ENCODE measurements at places on chromosomes 2 and 18.

GRCh38 chr18:51399491-51400122 lies 202.1 kb upstream of the MEX3C start:
- DNase-seq: no peak

DNA sequence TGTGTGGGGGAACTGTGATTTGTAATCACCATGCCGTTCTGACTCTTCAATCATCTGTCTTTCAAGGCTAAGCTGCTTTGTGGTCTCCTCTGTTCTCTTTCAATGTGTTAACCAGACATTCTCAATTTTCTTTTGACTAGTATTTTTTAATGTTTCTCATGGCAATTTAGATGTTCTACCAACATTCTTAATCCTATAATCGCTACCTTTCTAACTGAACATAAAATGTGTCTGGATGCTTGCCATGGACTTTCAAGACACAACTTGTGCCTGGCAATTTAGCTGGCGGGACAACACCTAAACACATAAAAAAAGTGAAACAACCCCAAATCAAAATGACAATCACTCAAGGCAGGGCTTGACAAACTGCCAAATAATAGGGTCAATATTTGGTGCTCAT lies 135.0 kb upstream of the ACKR3 start:
- DNase-seq: no peak

GRCh38 chr2:230690439-230690838 lies 22.2 kb upstream of the CAB39 start:
- DNase-seq: no peak

DNA sequence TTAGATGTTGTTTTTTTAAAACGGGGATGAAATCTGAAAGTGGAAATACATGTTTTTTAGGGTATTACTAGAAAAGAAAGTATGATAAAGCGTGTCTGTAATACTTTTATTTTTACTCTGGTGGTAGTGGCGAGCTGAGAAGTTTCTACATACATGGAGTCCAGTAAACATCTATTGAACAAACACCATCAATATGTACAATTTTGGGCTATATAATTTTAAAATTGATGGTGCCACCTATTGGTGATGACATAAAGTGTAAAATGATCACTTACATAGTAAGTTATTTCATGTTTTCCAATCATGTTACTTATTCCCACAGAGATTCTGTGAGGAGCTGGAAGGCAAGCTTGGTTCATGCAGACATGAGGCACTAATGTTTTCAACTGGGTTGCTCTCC lies 31.5 kb upstream of the NFE2L2 start:
- DNase-seq: no peak

- no peak for DNase-seq
Observed at GRCh38 chr2:20446255-20446916, 488 bp upstream of the RHOB start.

GRCh38 chr18:13382366-13382953 lies 163.9 kb downstream of the LDLRAD4 start:
- peak; percentile 74 for DNase-seq

DNA sequence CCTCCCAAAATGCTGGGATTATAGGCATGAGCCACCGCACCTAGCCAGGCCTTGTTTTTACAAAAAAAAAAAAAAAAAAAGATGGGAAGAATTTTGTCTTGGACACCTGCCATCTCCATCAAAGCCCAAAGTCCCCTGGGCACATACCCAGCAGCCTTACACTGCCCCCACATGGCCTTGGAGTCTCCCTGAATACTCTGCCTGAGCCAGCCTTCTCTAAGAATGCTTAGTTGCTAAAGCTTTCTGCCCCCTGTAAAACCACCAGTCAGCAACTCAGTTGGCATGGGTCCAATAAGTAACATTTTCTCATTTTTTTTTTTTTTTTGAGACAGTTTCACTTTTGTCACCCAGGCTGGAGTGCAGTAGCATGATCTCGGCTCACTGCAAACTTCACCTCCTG lies 40.6 kb downstream of the SPC25 start:
- no peak for DNase-seq

DNA sequence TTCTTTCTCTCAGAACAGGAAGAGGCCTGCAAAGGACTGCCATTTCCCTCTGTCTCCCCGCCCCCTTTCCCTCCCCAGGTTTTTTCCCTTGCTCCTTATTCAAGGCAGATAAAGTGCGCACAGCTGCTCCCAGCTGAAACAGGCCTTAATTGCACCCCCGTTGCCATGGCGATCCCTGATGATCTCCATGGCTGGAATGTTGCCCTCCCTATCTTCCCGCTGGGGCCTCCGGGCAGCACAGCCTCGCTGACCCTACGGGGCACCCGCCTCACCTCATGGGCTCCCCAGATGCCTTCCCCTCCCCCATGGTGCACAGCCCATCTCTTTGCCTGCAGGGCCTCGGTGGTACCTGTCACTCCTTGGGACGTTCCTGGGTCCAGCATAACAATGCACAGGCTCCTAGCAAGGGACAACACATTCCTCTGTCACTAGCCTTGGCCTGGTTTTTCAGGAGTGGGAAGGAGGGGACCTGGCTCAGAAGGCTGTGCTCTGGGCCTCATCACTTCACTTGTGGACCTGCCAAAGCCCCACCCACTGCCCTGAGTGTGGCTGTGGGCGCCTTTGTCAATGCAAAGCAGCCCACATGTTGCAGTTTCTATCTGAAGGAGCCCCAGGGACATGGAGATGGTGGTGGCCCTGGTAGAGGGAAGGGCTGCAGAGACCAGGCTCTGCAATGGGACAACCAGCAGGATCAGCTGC lies 115.0 kb downstream of the CELF4 start:
- DNase-seq: no peak

DNA sequence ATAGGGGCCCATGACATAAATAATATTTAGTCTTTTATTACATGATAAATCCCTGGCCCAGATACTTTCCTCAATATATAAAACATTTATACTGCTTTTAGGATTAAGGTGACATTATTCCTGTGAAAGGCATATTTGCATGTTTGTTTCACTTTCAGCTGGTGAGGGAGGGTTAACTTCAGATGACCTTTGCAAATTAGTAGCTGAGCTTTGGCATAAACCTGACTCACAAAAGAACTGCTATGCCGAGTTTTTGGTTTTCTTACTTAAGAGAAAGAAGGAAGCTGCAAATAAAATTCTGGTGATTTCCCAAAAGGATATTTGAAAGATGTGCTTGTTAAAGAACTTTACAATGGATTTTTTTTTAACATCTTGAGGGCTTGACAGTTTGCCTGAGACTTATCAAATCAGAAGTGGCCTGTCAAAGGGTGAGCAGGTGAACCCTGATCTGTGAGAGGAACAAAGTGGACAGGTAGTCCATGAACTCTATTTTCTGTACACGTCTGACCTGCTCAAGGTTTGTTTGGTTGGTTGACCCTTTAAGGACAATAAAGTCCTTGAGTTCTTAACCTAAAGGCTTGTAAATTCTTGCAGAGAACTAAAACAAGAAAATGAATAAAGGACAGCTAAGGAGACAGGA lies 93.5 kb downstream of the FAM124B start:
- DNase-seq: no peak

GRCh38 chr18:25102662-25103061 lies 249.3 kb downstream of the ZNF521 start:
- no peak for DNase-seq

DNA sequence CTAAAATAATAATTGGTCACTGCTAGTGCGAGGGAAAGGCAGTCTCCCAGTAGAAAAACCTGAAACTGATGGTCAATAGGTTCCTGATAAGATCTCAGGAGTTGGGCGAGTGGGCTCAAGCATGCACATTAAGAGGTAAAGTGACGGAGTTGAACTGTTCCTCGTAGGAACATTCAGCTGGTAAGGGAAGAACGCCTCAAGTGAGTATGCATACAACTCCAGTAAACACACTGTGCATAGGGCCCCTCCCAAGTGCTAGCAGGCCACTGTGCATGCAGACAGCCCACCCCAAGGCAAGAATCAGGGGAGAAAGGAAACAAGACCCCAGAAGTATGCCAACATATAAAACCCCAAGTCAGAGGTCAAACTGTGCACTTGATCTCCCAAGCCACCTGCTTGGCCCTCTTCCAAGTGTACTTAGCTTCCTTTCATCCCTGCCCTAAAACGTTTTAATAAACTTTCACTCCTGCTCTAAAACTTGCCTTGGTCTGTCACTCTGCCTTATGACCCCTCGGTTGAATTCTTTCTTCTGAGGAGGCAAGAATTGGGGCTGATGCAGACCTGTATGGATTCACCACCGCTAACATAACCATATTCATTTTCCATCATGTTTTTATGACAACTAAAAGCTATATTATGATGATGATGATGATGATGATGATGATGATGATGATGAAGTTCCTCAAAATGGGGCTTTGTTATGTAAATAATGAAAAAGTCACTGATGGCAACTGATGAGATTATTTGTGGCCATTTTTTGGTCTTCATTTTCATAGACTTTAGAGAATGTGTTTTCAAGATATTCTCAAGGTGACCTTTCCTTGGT lies 118.0 kb upstream of the RAB27B start:
- DNase-seq: no peak

DNA sequence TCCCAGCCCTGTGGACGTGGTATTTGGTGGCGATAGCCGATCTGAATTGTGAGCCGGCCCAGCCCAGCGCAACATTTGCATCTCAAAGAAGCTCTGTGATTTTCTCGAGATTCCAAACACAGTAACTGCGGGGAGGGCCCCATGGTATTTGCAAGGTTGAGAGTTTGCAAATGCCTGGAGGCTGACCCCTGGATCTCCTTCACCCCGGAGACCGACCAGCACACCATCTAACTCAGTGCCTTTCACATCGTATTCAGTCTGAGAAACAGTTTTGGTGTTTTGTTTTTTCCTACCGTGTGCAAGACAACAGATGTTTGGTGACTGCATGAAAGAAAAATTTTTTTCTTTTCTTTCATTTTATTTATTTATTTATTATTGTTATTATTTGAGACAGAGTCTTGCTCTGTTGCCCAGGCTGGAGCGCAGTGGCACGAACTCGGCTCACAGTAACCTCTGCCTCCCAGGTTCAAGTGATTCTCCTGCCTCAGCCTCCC lies 40.3 kb downstream of the MYCN start:
- no peak for DNase-seq

DNA sequence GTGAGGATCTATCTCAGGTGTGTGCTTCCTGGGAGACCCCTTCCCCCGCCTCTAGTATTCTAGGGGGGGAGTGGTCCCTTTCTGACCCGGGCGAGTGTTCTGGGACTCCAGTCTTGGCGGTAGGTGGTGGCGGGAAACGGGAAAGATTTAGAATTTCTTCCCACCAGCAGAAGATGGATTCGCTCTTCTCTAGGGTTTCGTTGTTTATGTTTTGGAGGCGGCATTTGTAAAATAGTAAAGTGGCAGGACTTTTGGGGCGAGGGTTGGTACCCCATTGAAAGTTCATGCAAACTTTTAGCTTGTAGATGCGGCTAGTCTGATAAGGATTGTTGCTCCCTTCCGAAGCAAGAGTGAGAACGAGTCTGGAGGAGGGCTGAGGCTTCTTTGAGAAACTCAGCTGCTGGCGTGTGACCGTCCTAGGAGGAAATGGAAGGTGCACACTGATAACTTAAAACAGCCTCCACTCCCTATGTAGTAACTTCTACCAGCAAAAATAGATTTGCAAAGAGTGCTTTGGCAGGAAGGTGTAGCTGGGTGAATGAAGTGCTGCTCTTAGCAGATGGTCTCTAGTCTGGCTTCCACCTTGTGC lies 412 bp downstream of the GPD2 start:
- peak; percentile 55 for DNase-seq

- no peak for DNase-seq
Observed at GRCh38 chr2:75792996-75793395, 82.3 kb upstream of the GCFC2 start.

DNA sequence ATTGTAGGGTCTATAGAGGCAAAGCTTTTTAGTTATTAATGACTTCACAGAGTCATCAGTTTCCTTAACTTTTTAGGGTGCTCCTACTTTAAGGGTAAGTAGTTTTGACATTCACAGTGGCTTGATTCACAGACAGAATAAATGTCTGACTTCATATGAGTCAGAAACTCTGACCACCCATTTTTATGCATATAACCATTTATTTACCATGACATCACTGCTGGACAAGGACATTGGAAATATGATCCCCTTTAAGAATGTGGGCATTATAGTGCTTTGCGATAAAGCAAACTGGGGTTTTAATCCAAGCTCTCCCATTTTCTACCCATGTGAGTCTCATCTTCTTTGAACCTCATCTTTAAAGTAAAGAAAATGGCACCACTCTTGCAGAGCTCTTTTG lies 162.0 kb upstream of the MC4R start:
- no peak for DNase-seq

GRCh38 chr18:48470484-48471180 lies 61.4 kb upstream of the ZBTB7C start:
- DNase-seq: no peak

DNA sequence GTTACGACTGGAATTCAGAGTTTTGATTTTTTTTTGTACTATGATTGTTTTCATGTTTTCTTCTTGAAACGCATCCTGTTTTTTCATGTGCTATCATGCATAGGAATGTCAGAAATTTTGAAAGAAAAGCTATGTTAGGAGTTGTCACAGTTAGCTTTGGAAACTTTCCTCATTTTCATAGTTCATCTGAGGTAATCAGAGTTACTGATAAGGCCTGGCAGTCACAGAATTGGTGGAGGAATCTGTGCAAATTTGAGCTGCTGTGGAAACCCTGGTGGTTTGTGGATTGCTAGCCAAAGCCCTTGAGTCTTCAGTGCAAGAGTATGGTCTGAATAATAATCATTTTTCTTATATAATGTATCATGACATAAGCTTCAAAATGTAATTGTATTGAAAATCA lies 401.0 kb downstream of the CNTNAP5 start:
- no peak for DNase-seq

DNA sequence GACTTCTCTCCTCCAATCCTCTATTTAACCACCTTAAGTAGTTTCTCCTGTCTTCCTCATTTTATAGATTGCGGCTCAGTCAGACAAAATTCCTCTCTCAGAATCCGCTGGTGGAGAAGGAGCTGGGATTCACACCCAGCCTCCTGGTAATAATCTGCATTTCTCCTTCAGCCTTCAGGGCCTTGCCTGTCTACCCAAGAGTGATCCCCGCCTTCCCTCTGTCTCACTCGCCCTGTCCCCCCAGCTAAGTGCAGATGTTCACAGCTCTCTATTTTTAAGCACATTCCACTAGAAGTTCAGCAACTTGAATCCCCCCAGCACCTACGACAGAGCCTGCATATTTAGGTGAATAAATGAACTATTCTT lies 212.5 kb upstream of the HAAO start:
- DNase-seq: no peak

GRCh38 chr2:26179446-26179913 lies 6.6 kb downstream of the GAREM2 start:
- DNase-seq: no peak

- no peak for DNase-seq
Observed at GRCh38 chr2:236752096-236752495, 182.5 kb downstream of the ACKR3 start.

DNA sequence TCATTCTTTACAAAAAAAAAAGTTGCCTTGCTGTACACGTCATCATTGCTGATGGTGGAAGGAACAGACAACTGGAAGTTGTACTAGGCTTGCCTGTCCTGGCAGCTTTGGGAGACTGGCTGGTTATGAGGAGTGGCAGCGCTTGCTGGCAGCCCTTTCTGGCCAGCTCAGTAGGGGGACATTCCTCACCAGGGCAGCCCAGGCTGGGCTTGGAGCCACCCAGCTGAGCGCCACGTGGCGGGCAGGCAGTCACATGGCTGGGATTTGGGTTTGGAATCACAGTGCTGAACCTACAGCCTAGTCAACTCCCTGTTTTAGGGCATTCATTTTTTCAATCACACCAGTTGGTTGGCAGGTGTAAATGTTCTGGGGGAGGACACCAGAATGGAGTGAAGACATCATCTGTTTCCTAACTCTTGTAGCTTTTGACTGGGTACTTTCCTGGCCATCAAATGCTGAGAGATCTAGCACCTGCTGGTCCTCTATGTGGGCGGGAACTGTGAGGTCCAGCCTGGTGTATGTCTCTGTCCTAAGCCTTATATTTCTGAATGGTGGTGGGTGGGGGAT lies 139.3 kb downstream of the SETBP1 start:
- no peak for DNase-seq
